B cell (primary cell): ENCODE measurements at places on chromosomes 11 and 22.

GRCh38 chr11:44857490-44858090 is 93.1 kb downstream of the TP53I11 start:
- DNase-seq: no peak

DNA sequence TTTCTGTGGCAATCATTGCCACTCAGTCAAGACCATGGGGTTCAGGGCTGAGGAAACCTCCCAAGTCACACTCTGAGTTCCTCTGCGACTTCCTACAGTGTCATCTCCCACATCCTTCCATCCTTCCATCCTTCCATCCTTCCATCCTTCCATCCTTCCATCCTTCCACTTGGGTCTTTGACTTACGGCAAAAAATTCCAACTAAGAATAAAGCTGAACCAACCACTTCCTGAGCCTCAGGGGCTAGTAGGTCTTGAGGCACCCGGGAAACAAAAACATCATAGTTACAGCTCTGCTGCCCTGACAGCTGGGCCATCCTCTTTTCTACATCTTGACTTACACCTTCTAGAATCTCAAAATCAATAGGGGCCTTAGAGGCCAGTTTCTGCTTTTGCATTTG is 32.1 kb downstream of the EHF start:
- no peak for DNase-seq

DNA sequence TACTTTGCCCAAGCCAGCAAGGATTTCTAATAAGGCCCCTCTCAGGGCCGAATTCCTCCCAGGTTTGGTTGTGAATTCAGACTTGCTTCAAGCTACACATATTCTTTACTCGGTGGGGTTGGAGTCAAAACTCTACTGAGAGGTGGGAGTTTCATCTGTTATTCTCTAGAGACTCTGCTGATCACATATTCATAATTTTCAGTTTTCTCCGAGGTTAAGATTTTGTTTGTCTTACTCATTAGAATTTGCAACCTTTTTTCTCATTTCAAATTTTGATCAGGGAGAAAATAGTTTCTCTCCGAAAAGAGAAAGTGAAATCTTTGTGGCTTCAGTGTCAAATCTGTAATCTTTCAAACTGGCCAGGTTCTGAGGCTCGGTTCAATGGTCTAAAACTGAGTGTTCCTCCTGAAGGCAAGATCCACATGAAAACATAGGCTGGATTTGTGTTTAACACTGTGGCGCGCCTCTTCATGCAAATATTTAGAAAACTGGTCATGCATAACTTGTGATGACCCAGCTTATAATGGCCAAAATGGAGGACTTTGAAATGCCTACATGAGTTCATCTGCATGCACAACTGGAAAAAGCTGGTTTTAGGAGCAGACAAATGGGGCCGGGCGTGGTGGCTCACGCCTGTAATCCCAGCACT is 21.5 kb upstream of the GSTP1 start:
- DNase-seq: no peak

DNA sequence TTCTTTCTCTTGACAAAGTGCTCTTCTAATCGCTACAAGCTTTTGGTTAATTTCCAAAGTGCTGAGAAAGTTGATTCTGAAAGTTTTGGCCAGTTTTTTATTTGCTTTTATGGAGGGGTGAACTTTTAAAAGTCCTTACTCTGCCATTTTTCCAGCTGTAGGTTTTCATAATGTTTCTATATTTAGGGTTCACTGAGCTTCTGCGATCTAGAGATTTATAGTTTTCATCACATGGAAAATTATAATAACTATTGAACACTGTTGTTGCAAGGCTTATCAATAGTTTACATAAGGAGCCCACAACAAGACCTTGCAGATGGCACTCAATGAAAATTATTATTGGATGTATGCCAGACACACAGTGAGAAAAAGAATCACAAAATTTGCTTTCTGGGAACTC is 55.1 kb downstream of the DLG2 start:
- no peak for DNase-seq

GRCh38 chr22:22666307-22667091 is 22.1 kb downstream of the GGTLC2 start:
- DNase-seq: peak; percentile 63

DNA sequence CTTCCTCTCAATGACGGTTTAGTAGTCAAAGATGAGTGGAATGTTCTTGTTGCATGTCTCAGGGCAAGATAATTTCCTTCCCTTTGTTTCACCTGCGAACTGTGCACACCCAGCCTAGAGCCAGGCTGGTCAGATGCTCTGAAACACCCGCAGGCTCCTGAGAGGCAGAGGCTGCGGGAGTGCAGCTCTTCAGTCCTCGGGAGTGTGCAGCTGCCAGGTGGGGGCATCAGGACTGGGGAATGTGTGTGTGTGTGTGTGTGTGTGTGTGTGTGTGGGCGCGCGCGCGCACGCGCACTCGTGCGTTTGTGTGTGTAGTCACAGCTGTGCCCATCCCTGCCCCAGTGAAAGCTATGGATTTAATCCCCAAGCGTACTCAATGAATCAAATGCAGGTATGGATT is 136.2 kb upstream of the NTM start:
- no peak for DNase-seq

- DNase-seq: no peak
Measured at GRCh38 chr11:20337526-20338154, 25.9 kb upstream of the HTATIP2 start.

DNA sequence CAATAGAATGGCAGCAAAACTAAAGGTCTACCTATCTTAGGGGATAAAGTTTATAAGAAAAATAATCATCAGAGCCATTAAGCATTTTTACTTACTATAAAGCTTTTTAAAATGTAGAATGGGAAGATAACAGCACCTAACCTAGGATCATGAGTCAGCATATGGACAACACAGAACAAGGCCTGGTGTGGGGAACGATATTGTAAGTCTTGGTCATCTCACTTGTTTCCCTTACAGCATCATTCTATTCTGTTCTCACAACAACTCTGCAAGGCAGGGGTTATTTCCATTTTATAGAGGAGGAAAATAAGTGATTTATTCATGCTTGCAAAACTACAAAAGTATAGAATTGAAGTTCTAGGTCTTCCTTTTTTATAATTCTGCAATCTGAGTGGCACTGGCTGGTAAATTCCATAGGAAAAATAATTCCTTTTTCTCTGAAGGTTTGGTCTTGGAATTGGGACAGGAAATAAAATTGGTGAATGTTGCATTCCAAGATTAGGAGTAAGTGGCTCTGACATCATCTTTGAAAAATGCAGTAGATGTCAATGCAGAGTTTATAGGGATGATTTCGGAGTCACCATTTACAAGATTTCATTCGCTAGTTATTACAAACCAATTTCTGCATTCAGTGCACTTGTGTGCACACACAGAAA is 423.0 kb downstream of the DYNC2H1 start:
- no peak for DNase-seq

- peak; percentile 74 for DNase-seq
Measured at GRCh38 chr22:46737105-46737975, 712 bp downstream of the CERK start.

GRCh38 chr22:20885557-20886323 is 26.9 kb downstream of the SNAP29 start:
- peak; percentile 60 for DNase-seq

DNA sequence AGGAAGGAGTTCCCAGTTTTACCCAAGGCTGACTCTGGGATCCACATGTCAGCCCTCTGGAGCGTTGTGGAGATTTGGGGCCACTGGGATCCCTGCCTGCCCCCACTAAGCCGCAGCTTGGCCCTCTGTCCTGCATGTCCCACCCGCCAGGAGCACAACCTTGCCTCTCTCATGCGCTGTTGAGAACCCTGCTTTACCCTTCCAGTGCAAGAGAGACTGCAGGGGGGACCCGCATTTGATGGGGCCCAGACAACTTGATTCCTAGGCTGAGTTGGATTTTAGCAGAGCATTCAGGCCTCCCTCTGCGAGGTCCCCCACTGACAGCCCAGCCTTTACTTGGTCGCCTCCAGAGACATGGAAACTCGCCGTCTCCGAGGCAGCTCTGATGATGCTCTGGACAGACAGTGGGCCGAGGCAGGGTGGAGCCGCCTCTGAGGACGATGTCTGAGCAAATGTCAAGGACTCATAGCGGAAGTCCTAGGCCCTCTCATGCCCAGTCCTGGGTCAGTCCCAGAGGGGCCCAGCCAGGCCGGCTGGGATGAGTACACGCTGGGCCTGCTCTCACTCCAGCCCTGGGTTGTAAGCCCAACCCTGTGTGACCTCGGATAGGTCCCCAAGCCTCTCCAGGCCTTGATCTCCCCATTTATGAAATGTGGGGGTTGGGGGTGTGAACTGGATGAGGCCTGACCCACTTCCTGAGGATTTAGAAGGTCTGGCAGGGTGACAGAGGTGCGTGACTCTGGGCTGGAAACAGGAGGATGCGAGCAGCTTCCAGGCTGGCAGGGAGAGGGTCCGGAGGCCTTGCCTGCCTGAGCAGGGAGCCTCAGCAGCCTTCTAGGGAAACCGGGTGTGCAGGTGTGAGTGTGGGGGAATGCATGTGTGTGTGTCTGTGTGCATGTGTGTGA is 630 bp downstream of the CD5 start:
- DNase-seq: no peak

DNA sequence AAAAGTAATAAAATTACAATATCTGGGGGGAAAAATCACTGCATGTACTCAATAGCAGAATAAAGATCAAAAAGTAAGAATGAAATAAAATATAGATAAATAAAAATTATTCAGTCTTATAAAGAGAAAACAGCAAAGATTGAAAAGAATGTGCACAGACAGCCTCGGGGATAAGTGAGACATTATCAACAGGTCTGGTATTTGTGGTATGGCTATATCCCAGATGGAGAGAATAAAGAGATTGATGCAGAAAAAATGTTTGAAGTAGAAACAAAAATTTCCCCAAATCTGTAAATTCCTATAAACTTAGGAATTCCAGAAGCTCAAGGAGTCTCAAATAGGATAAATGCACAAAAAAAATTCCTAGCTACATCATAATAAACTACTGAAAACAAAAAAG is 74.5 kb upstream of the LUZP2 start:
- DNase-seq: no peak

- no peak for DNase-seq
Measured at GRCh38 chr11:7494086-7494745, 8.9 kb downstream of the OLFML1 start.

GRCh38 chr11:115716080-115716479 is 211.9 kb upstream of the CADM1 start:
- DNase-seq: no peak

DNA sequence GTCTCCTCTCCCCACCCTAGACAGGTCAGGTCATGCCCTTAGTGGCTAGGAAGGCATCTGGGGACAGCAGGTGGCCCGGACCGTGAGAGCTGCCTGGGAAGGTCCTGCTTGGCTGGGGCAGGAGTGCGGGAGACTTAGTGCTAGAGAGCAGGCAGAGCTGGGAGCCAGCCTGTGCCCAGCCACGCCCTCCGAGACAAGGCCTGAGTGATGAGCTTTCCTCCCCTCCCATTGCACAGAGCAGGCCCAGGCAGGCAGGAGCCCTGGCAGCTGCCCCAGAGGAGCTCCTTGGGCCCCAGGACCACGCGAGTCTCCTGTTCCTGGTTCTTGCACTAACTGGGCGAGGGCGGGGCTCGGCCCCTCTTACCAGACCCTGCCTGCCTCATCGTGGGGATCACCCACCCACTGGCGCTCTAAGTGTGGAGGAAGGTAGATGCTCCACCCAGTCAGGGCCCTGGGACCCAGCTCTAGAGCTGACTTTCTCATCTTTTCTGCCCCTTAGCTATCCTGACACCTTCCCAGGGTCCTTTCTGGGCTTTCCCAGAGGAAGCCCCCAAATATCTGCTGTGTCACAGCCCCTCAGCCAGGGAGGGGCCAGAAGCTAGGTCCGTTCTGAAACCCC is 44.9 kb downstream of the MACROD1 start:
- no peak for DNase-seq

GRCh38 chr22:36327922-36328551 is 59.7 kb downstream of the MYH9 start:
- no peak for DNase-seq

- no peak for DNase-seq
Measured at GRCh38 chr11:34564406-34564805, 50.8 kb upstream of the ELF5 start.

GRCh38 chr11:67493548-67494370 is 10.9 kb downstream of the AIP start:
- no peak for DNase-seq

DNA sequence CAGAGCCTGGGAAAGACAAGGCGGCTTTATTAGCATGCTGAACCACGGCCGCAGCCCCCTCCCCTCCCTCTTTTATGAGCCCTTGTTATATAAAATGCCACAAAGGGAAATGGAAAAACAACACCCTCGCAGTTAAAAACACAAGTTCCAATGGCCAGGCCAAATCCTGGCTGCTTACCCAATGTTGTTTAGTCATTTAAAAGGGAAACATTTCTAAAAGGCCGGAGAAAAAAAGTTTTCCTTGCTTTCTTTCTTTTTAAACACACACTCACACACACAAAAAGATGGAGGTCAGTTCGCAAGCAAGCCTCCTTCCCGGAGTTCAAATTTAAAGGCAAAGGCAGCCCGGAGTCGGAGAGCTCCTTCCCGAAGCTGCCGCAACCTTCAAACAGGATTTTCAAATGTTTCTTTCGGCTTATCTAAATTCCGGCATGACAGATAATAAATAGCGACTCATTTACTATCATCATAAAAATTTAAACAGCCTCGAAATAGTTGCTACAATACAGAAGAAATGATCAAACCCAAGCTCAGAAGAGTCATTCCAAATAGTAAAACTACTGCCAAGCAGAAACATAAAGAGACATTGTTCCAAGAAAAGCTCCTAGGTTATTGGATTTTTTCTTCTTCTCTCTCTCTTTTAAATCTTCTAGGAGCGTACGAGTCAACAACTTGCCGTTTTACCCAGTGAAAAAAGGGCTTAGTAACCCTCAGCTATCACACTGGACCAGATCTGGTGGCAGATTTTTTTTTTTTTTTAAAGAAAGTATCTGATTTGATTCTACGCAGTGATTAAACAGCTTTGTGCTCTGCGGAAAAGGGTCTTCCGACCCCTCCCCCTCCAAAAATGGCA is 3.5 kb downstream of the PHF21B start:
- DNase-seq: no peak

DNA sequence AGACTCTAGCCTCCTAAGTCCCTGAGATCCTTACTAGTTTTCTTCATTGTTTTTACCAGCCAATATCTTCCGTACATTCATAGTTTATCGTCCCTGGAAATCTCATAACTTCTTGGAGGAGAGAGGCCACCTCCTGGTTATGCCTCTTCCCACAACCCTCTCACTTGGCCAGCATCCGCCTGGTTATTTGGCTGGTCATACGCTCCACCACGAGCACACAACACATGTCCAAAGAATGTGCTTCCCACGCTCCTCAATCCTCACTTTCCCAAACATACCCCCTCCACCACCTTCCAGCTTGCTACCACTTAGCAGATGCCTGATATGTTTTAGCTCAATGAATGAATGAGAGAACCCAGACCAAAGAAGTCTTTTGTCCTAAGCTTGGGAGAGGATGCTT is 83.5 kb upstream of the EIF3D start:
- DNase-seq: no peak

- DNase-seq: no peak
Measured at GRCh38 chr11:76391021-76391420, 9.9 kb downstream of the GVQW3 start.

- no peak for DNase-seq
Measured at GRCh38 chr22:46937185-46937584, 174.7 kb downstream of the TBC1D22A start.
